CD4-positive, alpha-beta T cell (primary cell): ENCODE measurements at places on chromosomes 11 and 22.

- no peak for DNase-seq
Measured at GRCh38 chr22:39734866-39735265, 158.7 kb downstream of the ENTHD1 start.

- no peak for DNase-seq
Measured at GRCh38 chr11:78649361-78650215, 74.9 kb upstream of the NARS2 start.

DNA sequence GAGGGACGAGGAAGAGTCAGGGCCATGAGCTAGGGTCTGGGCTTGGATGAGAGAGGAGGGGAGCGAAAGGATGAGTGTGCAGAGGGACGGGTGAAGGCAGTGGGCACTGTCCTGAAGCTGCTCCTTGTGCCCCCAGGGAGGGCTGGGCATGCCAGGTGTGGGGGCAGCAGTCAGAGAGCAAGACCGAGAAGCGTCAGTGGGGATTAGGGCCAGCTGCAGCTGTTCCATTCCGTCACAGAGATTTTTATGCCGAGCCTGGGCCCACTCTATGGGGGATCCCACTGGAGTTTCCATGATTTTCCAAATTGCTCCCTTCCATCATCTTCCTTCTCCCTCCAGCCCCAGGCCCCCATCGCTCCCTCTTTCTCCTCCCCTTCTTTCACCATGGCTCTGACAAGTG is 93.2 kb downstream of the NECTIN1 start:
- no peak for DNase-seq

DNA sequence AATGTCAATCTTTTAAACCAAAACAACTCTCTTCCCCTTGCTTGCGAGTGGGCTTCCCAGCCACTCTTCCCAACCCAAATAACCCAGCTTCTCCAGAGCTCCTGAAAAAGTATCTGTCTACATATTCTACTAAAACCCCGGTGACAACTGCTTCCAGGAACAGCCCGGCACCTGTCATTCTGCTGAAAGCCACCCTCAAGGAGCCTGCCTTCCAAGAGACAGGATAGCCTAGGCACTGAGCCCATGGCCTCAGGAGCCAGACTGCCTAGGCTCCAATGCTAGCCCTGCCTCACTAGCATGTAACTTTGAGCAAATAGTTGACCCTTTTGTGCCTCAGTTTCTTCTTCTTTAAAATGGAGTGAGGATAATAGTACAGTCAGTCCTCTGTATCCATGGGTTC is 459.8 kb downstream of the SOX6 start:
- DNase-seq, result no peak

- no peak for DNase-seq
Measured at GRCh38 chr11:28529540-28530410, 421.6 kb downstream of the METTL15 start.

- DNase-seq, result no peak
Measured at GRCh38 chr22:23695571-23696325, 4.9 kb downstream of the RGL4 start.

DNA sequence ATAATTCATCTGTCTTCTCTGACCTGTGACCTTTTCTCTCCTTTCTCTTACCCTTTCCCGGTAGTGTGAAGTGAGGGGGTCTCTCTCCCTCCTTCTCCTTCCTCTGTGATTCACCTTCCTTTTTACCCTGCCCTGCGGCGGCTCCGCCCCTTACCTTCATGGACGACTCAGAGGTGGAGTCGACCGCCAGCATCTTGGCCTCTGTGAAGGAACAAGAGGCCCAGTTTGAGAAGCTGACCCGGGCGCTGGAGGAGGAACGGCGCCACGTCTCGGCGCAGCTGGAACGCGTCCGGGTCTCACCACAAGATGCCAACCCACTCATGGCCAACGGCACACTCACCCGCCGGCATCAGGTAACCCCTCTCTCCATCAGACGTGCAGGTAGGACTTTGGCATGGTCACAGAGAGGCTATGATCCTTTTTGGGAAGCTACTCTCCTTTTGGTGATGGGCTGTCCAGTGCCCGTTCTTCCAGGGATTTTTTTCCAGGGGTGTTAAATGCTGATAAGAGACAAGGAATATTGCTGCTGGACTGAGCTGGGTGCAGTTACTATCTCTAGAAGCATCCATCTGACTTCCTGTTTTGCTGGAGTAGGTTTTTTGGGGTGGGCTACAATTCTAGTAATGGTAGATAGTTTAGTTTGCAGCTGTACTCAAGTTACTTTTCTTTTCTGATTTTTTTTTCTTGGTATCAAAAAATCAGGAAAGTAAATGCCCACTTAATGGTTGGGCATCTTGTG is 29.9 kb downstream of the CTNND1 start:
- peak; percentile 7 for DNase-seq

GRCh38 chr11:126502982-126503381 is 147.5 kb downstream of the ST3GAL4 start:
- DNase-seq, result no peak

DNA sequence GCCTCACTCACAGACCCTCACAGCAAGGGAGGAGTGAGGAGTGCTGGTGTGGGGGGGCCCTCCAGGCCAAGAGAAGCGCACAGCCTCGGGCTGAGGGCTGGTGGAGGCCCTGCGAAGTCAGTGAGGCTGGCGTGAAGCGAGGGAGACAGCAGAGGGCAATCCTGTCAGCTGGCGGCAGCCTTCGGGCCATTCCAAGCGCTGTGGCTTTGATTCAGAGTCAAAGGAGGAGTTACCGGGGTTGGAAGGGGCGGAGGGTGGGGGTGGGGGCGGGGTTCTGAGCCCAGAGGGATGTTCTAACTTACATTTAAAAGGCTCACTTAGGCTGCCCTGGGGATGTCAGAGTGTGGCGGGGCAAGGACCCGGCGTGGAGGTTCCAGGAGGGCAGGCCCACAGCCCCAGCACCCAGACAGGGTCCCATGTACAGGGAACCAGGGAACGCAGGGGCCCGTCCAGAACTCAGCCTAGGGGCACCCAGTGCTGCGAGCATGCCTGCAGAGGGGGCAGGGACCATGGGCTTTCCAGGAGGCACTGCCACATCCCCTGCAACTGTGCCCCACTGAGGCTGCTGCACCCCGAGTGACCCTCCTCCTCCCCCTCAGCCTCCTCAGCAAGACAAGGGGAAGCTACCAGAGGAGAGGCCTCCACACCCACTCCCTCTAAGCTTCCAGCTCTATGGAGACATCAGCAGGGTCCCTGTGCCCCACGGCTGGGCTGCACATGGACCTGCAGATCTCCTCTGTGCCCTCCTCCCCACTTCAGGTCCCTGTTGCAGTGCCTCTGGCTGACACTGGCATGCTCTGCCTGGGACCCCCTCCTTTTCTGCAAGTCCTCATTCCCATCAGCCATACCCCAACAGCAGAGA is 39.7 kb upstream of the TTLL12 start:
- DNase-seq, result no peak

GRCh38 chr11:41980741-41981140 is 521.3 kb upstream of the LRRC4C start:
- no peak for DNase-seq

DNA sequence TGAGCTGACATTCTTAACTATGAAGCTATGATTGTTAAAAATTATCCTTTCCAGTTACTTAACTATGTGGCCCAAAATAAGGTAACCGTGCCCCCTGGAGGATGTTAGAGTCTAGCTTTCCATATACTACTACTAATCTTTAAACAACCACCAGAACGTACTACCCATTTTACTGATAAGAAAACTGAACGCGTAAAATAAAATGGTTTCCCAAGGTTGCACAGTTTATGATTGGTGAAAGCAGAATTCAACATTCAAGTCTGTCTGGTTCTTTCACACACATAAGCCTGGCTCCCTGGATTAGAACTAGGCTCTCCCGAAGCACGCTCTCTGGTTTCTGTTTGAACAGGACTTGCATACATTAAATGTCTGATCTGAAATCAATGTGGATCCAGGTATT is 437.8 kb upstream of the CCDC90B start:
- DNase-seq, result no peak

- DNase-seq, result no peak
Measured at GRCh38 chr22:30874431-30875370, 93.9 kb downstream of the MORC2 start.

DNA sequence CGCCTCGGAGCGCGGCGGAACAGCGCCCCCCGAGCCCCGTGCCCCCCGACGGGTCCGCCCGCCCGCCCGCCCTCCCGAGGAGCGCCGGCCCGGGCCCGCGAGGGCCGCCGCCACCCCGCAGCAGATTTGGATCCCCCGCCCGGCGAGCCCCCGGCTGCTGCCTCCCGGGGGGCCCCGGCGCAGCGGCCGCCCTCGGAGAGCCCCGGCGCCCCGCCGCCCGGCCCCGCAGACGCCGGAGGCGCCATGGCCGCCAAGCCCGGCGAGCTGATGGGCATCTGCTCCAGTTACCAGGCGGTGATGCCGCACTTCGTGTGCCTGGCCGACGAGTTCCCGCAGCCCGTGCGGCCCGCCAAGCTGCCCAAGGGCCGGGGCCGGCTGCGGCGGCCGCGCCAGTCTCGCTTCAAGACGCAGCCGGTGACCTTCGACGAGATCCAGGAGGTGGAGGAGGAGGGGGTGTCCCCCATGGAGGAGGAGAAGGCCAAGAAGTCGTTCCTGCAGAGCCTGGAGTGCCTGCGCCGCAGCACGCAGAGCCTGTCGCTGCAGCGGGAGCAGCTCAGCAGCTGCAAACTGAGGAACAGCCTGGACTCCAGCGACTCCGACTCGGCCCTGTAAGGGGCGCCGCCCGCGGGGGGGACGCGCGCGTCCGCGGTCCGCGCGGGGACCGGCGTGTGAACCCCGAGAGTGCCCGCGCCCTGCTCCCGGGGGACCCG is 380 bp downstream of the C11orf96 start:
- DNase-seq, result no peak

DNA sequence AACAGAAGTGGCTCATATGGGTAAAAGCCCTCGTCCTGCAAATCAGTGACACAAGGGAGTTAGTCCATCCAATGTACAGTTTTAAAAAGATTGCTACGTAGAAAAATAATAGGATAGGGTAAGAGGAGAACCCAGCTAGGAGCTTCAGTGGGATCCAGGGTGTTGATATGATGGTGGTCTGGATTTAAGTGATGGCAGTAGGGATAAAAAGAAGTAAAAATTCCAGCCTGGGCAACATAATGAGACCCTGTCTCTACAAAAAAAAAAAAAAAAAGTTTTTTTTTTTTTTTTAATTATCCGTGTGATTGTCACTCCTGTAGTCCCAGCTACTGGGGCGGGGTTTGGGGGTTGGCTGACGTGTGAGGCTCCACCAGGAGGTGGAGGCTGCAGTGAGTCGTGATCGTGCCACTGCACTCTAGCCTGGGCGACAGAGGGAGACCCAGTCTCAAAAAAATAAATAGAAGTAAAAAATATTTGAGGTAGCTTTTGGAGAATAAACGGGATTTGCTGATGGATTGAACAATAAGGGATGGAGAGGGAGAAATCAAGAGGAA is 7.0 kb upstream of the L3MBTL2 start:
- peak; percentile 30 for DNase-seq

DNA sequence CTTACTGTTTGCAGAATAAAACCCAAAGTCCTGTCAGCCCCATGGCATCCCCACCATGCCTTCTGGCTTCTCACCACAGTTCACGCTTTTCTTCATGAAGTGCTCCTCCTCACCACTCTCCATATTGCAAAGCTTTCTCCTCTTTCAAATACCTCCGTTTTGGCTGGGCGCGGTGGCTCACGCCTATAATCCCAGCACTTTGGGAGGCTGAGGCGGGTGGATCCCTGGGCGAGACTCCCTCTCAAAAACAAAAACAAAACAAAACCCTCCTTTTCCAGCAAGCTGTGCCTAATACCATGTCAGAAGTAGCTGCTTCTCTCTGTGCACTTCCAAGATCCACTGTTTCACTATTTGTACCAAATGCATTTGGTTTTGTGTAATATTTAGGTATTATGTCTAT is 6.7 kb downstream of the BACE1 start:
- DNase-seq, result no peak
